ENCODE measurements at places on chromosomes 6 and 20.

DNA sequence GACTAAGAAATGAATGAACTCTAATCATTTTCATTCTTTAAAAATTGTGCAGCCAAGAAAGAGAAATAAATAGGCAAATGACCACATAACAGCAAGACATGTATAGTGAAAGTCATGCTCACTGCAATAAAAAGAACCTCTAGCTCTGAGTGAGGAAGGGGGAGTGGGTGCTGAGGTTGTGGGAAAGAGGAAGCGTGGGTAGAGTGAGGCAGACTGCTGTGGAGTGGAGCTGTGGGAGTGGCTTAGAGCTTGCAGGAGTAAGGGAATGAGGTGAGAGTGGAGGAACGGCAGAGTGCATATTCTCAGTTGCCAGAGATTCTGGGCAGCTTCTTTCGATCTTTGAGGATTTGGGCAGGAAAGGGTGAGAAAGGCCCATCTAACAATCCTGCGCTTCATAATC lies 10.4 kb downstream of the DEFB129 start:
- no peak for DNase-seq

DNA sequence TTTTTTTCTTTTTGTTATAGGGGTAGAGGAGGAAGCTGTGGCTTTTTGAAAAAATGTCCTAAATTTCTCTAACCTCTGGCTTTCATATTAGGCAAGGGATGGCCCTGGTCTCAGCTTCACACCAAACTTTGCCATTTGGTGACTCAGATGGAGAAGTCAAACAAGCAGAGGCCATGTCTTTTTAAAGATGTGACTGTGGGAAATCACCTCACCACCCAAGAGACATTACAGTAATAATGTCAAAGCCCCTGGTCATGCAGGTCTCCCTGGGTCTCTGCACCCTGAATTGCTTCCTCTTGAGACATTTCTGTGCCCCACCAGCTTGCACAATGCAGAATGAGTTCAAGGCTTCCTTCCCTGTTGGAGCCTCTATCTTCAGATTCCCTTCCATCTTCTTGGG lies 39.5 kb upstream of the ADGRF5 start:
- no peak for DNase-seq

DNA sequence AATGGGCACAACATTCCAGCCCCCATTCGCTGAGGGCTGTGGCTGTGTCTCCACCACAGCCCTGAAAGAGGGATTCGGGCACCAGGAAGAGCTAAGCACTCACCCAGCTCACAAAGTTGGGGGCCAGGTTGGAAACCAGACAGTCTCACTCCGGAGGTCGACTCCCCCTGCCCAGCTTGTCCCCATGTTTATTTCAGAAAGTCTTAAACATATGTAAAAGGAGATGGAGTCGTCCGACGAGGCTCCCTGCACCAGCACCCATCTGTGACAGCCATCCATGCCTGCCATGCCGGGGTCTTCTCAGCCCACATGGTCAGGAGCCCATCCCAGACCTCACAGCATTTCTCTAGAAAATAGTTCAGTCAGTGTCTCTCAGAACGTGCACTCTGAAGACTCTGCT lies 63.6 kb upstream of the STX16 start:
- DNase-seq, result no peak

- DNase-seq, result no peak
Measured at GRCh38 chr6:8539453-8539852, 104.1 kb upstream of the SLC35B3 start.

- DNase-seq, result no peak
Measured at GRCh38 chr6:85394853-85395538, 54.9 kb upstream of the NT5E start.
